ENCODE measurements at places on chromosomes 13 and 19.

DNA sequence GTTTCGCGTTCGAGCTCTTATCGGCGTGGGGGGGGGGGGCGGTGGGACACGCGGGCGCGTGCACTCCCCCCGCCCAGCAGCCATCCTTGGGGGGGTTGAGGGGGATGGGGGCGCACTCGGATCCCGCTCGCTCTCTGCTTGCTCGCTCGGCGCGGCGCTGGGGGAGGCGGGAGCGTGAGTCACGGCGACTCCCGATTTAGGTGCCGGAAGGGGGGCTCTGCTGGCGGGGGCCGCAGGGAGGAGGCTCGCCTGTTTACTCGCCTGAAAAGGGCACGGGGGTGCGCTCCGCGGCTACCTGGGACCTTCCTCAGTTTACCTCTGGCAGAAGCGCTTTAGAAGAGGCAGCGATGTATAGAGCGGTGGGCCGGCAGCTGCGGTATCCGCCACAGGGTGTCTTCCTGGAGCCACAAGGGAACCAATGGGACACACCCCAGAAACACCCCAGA, 1.1 kb upstream of the PDE4A start:
- peak; percentile 60 for DNase-seq

DNA sequence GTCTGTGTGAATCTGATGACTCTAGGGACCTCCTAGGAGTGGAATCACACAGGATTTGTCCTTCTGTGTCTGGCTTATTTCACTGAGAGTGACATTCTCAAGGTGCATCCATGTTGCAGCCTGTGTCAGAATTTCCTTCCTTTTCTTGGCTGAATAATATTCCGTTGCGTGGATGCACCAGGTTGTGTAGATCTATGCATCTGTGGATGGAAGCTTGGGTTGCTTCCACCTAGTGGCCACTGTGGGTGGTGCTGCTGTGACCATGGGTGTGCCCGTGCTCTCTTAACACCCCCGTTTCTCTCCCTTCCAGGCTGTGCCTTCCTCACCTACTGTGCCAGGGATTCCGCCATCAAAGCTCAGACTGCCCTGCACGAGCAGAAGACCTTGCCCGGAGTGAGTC, 26.2 kb downstream of the CELF5 start:
- peak; percentile 69 for DNase-seq

GRCh38 chr13:60435762-60436374, 38.8 kb downstream of the TDRD3 start:
- DNase-seq, result no peak

DNA sequence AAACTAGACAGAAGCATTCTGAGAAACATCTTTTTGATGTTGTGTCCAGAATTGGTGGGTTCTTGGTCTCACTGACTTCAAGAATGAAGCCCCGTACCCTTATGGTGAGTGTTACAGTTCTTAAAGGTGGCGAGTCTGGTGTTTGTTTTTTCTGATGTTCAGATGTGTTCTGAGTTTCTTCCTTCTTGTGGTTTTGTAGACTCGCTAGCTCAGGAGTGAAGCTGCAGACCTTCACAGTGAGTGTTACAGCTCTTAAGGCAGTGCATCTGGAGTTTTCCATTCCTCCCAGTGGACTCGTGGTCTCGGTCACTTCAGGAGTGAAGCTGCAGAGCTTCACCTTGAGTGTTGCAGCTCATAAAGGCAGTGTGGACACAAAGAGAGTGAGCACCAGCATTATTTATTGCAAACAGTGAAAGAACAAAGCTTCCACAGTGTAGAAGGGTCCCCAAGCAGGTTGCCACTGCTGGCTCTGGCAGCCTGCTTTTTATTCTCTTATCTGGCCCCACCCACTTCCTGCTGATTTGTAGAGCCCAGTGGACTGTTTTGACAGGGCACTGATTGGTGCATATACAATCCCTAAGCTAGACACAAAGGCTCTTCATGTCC, 1820.8 kb downstream of the UQCRFS1 start:
- DNase-seq, result no peak

DNA sequence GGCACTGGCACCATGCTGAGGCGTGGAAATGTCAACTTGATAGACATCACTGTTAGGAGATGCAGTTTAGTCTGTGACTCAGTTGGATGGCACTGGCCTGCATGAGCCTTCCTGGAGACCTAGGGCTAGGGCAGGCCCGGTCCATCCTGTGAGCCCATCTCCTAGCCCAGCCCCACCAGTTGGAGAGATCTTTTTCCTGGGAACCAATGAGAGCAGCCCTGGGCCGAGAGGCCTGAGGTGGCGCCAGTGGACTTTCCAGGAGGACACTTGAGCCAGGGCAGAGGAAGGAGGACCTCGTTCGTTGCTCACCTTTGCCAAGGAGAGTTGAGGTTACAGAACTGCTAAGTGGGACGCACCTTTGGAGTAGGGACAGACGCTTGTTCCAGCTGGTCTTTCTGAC, 100.5 kb upstream of the TEX29 start:
- DNase-seq, result no peak

DNA sequence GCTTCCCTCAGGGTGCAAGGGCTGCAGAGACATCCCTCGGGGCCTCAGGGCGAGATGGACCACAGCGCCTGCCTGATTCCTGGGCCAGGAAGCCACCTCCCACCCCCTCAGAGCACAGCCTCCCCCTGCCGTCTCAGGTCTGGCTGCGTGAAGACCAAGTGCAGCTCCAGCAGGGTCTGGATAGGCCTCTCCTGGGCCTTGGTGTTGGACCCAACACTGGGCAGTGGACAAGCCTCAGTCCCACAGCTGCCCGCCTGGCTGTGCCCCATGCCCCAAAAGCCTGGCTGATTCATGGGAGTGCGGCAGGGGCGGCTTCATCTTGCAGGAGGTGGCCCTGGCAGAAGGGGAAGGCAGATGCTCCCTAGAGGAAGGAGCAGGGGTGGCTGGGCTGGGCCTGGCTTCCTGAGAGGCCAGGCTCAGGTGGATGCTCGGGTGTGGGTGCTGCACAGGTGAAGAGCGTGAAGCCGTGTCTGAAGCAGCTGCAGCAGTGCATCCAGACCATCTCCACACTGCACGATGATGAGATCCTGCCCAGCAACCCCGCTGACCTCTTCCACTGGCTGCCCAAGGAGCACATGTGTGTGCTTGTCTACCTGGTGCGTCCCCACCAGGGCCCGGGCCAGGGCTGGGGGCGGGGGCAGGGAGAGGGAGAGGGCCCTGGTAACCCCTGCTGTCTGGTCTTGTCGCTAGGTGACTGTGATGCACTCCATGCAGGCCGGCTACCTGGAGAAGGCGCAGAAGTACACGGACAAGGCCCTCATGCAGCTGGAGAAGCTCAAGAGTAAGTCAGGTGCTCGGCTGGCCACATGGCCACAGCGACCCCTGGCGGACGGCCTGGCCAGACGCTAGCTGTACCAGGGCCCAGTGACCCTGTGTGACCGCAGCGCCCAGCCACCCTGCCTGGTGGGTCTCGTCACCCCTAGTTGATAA, 21.7 kb downstream of the MAU2 start:
- DNase-seq, result peak; percentile 86

- DNase-seq, result no peak
Measured at GRCh38 chr13:37934339-37935191, 65.0 kb upstream of the TRPC4 start.

- DNase-seq, result no peak
Measured at GRCh38 chr13:72620874-72621273, 106.6 kb downstream of the MZT1 start.

GRCh38 chr19:17202249-17202648, 12.9 kb upstream of the USE1 start:
- DNase-seq, result no peak

DNA sequence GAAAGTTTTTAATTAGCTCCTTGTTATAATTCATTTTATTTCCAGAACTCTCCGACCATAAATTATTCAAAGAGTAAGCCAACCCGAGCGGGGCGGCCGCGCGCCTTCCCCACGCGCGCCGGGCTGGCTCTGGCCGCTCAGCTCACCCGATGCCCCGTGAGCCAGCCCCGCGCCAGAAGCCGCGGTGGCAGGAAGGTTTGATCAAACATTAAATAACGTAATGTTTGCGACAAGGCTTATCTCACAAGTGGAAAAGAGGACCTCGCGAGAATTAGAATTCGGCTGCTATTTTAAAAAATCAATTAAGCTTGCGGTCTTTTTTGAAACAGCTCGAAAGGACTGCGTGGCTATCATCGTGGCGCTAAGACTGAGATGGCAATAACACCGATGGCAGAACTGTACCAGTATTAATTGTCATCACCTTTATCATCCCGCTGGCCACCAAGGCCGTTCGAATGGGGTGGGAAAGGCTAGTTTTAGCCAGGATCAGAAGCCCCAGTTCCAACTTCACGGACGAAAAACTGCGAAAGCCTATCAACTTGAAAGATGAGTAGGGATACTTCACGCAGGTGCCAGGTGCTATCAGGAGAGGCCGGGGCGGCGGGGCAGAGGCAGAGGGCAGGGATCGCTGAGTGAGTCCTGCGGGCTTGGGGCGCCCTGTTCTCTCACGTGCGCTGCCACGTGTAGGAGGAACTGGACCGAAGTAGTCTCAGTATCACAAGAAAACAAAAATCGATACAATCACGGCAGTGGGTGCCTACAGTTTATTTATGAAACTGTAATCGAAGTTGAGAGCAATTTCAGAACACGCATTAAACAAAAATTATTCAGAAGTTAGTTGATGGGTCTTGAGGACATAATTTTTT, 6.4 kb downstream of the POU4F1 start:
- DNase-seq, result peak; percentile 33

DNA sequence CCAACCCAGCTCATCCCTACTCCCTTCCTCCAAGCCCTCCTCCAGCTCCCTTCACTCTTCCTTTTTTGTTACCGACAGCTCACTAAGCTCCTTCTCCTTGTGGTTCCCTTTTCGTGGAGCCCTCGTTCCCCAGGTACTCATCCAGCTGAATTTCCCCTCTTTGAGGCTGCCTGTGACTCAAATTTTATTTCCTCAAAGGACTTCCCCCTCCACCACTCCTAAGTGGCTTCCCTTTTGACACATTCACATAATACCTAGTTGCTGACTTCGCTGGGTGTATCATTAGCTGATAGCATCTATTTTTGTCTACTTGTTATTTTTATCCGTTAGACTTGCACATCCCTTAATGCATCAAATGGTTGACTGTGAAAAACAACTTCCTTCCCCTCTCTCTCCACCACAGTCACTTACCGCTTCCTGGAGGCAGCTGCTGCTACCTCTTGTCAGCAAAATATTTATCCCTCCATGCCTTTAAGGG, 14.5 kb downstream of the FFAR2 start:
- DNase-seq, result no peak

DNA sequence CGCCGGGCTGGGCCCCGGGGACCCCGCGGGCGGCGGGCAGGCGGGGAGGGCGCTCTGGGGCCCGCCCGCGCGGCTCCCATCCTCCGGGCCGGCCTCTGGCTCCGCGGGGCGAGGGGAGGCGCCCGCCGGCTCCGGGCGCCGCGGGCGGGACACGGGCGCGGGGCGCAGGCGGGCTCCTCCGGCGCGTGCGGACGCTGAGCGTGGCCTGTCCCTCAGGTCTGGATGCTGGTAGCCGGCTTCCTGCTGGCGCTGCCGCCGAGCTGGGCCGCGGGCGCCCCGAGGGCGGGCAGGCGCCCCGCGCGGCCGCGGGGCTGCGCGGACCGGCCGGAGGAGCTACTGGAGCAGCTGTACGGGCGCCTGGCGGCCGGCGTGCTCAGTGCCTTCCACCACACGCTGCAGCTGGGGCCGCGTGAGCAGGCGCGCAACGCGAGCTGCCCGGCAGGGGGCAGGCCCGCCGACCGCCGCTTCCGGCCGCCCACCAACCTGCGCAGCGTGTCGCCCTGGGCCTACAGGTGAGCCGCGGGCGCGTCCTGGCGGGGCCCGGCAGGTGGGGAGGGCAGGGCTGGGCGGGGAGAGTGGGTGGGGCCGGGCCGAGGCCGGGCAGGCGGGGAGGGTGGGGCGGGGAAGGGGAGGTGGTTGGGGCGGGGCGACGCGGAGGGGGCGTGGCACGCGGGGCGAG, 420 bp downstream of the IL17D start:
- DNase-seq, result peak; percentile 92

GRCh38 chr19:30268601-30269000, 103.6 kb upstream of the ZNF536 start:
- no peak for DNase-seq

GRCh38 chr13:77172650-77173049, 145.7 kb upstream of the FBXL3 start:
- DNase-seq, result no peak

DNA sequence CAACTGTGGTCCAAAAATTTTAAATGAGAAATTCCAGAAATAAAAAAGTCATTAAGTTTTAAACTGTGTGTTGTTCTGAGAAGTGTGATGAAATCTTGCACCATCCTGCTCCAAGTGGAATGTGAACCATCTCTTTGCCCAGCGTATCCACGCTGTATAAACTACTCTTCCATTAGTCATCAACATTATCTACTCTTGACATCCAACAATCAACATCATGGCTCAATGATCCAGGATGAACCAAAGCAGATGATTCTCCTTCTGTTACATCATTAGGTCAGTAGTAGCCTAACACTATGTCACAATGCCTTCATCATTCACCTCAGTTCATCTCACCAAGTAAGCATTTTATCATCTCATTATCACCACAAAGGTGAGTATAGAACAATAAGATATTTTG, 55.3 kb downstream of the SUCLA2 start:
- DNase-seq, result no peak

DNA sequence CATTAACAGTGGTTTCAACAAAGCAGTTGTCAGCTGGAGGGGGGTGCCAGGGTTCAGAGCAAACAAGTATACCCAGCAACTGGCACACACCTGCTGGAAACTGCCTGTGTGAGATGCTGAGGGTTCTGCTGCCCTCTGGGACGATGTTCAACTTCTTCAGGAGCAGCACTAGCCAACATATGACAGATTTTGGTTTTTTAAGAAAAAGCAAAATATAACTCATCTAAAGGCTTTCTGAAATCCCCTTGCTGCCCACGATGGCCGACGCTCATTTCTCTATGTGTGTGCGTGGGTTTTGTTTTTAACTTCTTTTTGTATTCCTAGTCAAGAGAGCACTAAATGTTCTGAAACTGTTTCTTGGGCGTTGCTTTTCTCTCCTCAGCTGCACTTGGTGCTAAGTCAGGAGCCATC, 79.9 kb downstream of the MRPL57 start:
- no peak for DNase-seq

DNA sequence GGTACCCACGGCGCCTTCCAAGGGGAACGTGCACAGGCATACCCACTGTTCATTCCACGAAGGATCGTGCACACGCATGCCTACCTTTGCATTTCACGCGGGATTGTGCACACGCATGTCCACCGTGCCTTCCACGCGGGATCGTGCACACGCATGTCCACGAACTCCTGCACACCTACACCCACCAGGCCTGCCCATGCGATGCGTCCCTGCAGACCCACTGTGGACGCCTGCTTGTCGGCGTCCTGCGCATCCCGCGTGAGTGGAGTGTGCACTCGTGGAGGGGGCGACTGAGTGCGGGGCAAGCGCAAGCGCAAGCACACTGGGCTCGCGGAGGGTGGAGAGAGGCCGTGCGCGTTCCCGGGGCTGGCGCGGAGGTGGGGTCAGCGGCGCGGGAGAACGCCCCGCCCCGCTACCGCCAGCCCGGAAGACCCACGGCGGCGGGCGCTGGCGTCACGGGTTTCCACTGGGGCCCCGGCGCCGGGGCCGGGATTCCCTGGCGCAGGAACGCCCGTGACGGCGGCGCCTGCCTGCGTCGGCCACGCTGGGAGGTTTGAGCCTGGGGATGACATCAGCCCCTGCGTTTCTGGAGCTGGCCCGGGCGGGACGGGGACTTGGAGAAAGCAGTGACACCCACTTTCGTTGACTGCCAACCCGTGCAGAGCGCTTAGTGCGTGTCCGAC, 18.7 kb downstream of the GADD45B start:
- peak; percentile 80 for DNase-seq

Data from D341Med (cell line).